ENCODE measurements at places on chromosomes 4 and X.

DNA sequence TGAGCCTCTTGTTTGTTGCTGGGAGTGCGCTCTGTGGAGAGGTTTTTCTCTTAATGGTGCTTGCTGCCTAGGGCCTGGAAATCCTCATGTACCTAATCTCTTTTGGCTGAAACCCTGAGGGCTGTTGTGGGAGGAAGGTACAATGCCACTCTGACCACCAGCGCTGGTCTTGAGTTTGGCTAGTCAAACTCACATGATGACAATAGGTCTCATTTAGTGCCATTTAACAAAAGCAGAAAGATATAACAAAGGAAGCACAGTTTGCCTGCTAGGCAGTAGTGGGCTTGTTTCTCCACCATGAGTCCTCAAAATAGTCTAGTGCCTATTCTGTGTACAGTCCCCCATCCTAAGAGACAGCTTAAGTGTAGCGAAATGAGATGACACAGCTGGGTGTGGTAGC is 111.3 kb downstream of the TSPAN7 start:
- no peak for DNase-seq

DNA sequence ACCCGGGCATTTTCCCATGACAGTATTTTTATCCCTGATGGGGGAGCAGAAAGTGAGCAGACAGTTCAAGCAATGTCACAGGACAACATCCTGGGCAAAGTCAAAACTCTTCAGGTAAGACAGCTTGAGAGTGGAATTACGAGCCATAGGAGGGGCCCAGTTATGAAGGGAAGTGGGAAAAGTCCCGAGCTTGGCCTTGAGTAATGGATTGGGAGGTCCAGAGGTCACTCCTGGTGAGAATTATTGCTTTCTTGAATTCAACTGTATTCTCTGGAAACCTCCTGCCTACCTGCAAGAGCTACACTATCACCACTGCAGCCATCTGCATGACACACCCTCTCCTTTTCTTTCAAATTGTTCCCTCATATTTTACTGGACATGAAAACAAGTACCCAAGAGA is 89.1 kb downstream of the AASDH start:
- DNase-seq, result no peak

- no peak for DNase-seq
Measured at GRCh38 chr4:76616526-76616925, 181.5 kb downstream of the SHROOM3 start.

GRCh38 chr4:173091958-173092357 is 76.7 kb upstream of the GALNT7 start:
- no peak for DNase-seq

DNA sequence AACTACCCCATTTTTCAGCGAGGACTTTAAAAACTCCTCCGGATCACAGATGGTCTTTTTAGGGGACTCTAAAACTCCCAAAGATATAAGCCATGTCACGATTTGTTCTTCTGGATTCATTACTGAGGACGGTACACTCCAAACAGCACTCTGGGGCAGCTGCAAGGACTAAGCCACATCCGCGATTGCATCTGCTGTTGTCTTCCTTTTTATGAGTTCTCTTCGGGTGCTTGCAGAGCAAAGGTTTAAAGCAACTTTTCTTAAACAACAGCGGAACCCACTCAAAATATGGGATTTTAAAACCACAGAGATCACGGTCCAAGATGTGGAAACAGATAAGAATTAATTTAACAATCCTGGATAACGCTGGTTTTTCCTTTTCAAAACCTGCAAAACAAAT is at the start of gene ARHGEF6:
TSS of gene ARHGEF6 (minus strand) at position 170 of the 400 bp plus-strand sequence. CDS start at position 120, 50 bp downstream.
- DNase-seq, result no peak

DNA sequence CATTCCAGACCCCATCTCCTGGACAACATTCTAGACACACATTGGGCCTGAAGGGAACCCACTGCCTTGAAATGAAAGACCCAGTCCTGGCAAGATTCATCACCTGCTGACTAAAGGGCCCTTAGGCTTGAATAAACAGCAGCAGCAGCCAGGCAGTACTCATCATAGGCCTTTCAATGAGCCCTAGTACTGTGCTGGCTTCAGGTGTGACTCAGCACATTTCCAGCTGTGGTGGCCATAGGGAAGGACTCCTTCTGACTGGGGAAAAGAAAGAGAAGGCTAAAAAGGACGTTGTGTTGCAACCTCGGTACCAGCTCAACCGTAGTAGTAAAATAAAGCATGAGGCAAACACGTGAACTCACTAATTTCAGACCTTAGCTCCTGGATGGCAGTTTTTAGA is 344.0 kb downstream of the ACTRT1 start:
- no peak for DNase-seq

GRCh38 chrX:111410590-111411078 is 1.4 kb downstream of the DCX start:
- DNase-seq, result no peak

- no peak for DNase-seq
Measured at GRCh38 chr4:171484681-171485080, 328.5 kb upstream of the GALNTL6 start.

DNA sequence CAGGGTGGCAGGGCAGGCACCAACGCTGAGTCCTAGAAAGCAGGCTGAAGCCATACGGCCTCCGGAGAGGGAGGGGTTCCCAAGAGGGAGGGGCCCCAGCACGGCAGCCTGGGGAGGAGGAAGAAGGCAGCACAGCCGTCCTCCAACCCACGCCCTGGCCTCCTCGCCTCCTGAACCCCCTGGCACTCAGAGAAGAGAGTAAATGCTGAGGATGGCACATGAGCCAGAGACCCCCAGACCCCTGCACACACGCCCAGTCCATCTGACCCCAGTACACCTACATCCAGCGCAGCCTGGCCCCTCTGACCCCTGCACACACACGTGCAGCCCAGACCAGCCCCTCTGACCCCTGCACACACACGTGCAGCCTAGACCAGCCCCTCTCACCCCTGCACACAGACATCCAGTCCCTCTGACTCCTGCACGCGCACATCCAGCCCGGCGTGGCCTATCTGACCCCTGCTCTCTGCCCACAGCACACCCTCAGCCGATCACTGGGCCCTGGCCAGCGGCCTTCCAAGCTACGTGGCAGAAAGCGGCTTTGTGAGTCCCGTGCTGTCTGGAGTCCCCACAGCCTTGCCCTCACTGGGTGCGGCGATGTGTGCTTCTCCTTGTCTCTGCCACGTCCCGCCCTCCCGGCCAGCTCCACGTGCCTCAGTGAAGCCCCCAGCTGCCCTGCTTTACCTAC is 18.5 kb downstream of the ATP5ME start:
- DNase-seq, result no peak

GRCh38 chrX:130351567-130351966 is 11.8 kb downstream of the SLC25A14 start:
- DNase-seq, result no peak

GRCh38 chr4:70925899-70926635 is 23.9 kb downstream of the MOB1B start:
- no peak for DNase-seq

DNA sequence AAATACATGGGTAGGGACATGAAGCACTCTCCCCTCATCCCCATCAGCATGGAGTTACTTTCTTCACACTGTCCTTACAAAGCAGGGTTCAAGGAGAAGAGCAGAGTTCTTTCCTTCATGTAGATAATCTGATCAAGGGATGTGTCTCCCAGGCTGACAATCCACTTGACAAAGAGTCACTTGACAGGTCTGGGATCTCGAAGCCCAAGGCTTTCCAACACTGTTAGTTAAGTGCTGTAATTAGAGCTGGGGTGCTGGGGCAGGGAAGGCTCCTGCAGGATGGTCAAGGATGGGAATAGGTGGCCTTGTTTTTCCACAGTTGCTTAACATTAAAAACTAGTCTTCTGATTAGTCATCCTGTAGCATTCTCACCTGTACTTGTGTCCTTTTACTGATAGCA is 38.0 kb downstream of the CCNG2 start:
- DNase-seq, result no peak

GRCh38 chrX:14903891-14904290 is 30.7 kb downstream of the MOSPD2 start:
- DNase-seq, result no peak
